GM03348 (cell line): ENCODE measurements at places on chromosomes 12 and 14.

GRCh38 chr14:75822522-75823141 lies 159.2 kb downstream of the TGFB3 start:
- peak; percentile 72 for DNase-seq

DNA sequence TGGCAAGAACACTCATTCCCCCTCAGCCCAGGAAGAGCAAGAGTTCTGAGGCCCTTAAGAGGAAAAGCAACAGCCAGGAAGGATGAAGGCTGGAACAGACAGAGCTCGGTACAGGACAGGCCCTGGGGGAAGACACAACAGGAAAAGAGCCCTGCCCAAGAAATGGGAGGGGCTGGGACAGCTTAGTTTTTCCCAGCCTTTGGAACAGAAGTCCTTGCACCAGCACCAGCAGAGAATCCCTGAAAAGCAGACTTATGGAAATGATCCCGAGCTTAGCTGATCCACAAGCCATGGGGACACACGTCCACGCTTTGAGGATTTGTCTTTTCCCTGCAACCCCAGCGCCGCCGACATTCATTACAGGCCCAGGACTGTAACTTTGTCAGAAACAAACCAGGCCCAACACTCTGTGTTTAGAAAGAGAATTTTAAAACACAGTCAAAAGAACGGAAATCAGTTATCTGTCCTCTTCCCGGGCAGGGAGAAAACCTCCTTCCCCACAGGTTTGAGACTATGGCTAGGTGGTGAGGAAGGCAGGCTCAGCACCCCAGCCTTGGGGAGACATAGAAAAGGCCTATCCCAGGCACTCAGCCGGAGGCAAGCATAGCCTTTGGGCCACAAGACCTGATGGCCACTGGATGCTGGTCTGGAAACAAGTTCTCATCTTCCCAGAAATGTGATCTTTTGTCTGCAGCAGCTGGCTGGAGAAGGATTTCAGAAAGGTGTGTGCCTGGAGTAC lies 4.0 kb upstream of the AVIL start:
- DNase-seq: no peak

GRCh38 chr14:102209224-102209966 lies 69.7 kb downstream of the WDR20 start:
- no peak for DNase-seq

DNA sequence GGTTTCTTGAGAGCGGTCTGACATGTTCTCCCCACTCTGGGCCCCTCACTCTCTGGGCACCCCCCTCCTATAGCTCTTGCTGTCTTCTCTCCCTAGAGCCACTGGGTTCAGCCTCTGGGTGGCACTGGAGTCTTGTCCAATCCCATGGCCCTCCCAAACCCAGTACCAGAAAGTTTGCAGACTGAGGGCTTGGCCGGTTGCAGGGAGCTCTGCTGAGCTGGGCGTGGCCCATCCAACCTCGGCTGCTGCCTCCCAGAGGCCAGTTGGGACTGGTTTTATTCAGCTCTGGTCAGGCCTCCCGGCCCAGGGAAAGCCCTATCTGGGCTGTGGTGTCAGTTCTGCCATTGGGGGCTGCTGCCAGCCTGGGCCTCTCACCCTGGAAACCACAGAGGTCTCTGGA lies 37.9 kb downstream of the ISCA2 start:
- DNase-seq: peak; percentile 63

DNA sequence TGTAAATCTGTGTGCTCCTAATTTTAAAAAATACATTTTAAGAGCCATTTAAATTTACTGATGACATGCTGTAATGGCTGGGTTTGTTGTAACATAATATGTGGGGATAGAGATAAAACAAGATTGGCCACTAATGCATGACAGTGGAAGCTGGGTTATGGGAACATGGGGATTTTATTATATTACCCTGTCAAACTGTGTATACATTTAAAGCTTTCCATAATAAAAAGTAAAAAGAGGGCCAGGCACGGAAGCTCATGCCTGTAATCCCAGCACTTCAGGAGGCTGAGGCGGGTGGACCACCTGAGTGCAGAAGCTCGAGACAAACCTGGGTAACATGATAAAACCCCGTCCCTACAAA lies 9.1 kb downstream of the TMEM233 start:
- DNase-seq: no peak

GRCh38 chr12:230925-231671 lies 17.1 kb upstream of the SLC6A12 start:
- no peak for DNase-seq

GRCh38 chr12:116213885-116214527 lies 63.5 kb downstream of the MED13L start:
- no peak for DNase-seq

- no peak for DNase-seq
Observed at GRCh38 chr14:29757188-29757680, 170.4 kb downstream of the PRKD1 start.

GRCh38 chr14:64709126-64709525 lies 4.9 kb downstream of the PLEKHG3 start:
- no peak for DNase-seq

GRCh38 chr14:68015356-68016254 lies 196.0 kb downstream of the RAD51B start:
- no peak for DNase-seq

DNA sequence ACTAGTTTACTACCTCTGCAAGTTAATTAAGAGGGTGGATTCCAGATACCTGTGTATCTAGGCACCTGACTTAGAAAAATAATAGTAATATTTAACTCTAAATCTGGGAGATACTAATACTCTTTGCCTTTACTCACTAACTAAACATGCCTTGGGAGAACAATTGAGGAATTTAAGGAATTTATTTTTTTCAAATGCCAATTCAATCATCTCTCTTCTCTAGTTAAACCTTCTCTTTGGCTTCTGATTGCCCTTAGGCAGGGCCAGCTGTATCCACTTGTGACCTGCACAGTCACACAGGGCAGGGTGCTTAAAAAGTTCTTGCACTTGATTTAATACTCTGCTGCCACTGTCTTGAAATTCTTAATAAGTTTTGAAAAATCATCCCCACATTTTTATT lies 142.4 kb downstream of the PLCZ1 start:
- peak; percentile 9 for DNase-seq

- no peak for DNase-seq
Observed at GRCh38 chr12:55724940-55725309, 3.9 kb downstream of the CD63 start.

GRCh38 chr14:58783792-58784511 lies 146.2 kb downstream of the DACT1 start:
- no peak for DNase-seq

GRCh38 chr12:14290951-14291350 lies 74.5 kb upstream of the ATF7IP start:
- DNase-seq: no peak

DNA sequence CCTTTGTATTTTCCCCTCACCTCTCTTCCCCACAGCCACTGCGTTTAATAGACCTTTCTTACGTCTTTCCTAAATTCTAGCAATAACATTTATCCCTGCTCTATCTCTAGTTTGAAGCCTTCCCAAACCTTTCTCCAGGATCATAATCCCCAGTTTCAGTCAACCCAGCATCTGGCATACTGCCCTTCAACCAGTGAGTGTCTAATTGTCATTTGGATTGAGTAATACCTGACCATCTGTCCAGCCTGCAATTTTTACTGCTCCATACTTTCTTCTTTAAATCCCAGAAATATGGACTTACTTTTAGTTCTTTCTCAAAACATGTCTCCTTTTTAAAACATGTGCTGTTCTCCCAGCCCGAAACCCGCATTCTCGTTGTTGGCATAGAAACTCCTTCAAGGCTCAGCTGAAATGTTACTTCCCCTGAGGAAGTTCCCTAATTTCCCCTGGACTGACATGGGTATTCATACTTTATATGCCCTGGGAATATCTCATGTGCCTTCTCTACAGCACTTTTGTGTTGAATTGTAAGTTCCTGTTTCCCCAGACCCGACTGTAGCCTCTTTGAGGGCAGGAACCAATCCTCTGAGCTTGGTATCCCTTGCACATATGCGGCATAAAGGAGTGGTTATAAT lies 65.1 kb upstream of the ETV6 start:
- DNase-seq: peak; percentile 32

- no peak for DNase-seq
Observed at GRCh38 chr12:48986720-48987291, 8.7 kb downstream of the WNT1 start.

- peak; percentile 83 for DNase-seq
Observed at GRCh38 chr14:54676812-54677708, 110.1 kb downstream of the SAMD4A start.

DNA sequence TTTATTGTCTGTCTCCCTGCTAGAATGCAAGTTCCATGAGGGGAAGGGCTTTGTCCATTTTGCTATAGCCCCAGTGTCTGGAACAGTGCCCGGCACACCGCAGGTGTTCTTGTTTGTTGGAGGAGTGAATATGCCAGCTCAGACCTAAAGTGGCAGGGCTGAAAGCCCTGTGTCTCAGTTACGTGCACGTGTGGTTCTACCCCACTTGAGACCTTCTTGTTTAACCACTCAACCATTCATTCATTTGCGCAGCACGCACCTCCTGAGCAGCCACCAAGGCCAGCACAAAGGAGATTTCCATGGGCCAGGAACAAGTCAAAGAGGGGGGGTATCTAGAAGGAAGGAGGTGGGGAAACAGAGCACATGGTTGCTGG lies 338.0 kb upstream of the FKBP4 start:
- DNase-seq: no peak

GRCh38 chr14:65237941-65238340 lies 135.6 kb upstream of the MAX start:
- DNase-seq: no peak

DNA sequence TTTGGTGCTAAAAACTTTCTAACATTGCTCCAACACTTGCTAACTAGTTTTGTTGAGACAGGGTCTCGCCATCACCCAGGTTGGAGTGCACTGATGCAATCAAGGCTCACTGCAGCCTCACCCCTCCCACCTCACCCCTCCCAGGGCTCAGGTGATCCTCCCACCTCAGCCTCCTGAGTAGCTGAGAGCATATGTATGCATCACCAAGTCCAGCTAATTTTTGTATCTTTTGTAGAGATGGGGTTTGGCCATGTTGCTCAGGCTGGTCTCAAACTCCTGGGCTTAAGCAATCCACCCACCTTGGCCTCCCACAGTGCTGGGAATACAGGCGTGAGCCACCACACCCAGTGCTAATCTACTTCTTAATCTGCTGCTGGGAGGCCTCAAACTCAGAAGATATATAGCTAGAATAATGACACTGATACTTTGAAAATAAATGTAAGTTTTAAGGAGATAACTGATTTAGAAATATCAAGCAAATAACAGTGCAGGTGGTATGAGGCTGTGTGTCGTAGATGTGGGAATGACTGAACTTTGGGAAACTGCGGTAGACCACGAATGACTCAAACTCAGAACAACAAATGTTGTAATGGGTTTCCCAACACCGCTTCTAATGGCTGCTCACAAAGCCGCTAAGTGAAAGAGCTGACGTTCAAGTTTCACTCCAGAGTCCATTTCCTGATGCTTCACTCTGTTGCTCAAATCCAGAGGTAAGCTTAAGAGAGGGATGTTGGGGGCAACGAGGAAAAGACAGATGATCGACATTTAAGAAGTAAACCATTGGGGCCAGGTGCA lies 10.0 kb downstream of the TMCC3 start:
- no peak for DNase-seq

DNA sequence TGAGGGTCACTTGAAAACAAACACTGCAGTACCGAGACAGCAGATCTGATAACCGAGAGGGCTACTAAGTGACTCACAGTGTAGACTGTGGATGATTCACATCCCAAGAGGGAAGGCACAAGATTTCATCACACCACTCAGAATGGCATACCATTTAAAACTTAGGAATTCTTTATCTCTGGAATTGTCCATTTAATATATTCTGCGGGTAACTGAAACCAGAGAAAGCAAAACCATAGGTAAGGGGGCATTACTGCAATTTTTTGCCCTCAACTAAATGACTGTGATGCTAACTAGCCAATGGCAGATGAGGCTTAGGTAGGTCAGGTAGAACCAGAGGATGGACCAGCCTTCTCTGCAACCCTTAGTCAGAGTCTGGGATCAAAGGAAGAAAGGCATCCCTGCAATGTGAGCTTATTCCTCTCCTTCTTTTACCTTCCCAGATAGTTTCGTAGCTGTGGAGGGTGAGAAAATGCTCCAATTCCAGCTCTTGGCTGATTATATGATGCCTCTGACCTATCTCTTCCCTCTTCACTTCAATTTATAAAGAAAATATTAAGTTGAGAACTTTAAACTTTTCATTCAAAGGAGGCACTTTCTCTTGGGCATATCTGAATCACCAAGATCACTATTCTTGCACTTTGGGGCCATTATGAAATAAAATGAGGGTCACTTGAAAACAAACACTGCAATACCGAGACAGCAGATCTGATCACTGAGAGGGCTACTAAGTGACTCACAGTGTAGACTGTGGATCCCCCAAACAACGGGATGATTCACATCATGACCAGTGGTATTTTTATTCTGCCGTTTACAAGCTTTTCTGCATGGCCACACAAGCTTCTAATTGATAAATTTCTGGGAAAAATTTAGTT lies 6.8 kb downstream of the ART4 start:
- DNase-seq: peak; percentile 64

GRCh38 chr12:1562813-1563407 lies 31.5 kb downstream of the FBXL14 start:
- no peak for DNase-seq

DNA sequence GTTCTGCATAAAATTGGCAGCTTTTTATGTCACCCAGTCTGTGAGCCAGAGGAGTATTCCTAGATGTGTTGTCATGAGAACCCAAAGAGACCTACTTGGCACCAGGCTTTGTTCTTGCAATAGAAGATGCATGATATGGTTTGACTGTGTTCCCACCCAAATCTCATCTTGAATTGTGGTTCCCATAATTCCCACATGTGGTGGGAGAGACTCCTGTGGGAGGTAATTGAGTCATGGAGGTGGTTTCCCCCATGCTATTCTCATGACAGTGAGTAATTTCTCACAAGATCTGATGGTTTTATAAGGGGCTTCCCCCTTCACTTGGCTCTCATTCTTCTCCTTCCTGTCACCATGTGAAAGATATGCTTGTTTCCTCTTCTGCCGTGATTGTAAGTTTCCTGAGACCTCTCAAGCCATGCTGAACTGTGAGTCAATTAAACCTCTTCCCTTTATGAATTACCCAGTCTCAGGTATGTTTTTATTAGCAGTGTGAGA lies 572.0 kb upstream of the ATP2B1 start:
- DNase-seq: no peak

- DNase-seq: peak; percentile 80
Observed at GRCh38 chr14:100383727-100384158, 60.6 kb downstream of the SLC25A47 start.

DNA sequence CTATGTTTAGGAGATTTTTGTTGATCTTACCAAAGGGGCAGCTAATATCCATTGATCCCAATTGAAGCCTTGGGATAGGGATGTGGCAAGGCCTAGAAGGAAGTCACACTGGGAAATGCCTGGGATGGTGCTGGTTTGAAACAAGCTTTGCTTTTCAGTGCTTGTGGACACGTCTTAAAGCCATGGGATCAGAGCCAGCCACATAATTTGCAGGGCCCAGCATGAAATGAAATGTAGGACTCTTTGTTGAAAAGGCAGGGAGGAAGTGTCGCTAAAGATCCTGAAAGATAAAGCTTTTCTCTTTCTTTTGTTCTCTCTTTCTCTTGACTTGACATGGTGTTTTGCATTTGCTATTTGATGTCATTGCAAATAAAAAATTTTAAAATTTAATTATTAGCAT lies 5.0 kb downstream of the TTC9 start:
- DNase-seq: no peak
